NT2/D1 (cell line): ENCODE measurements at places on chromosomes 13 and 19.

DNA sequence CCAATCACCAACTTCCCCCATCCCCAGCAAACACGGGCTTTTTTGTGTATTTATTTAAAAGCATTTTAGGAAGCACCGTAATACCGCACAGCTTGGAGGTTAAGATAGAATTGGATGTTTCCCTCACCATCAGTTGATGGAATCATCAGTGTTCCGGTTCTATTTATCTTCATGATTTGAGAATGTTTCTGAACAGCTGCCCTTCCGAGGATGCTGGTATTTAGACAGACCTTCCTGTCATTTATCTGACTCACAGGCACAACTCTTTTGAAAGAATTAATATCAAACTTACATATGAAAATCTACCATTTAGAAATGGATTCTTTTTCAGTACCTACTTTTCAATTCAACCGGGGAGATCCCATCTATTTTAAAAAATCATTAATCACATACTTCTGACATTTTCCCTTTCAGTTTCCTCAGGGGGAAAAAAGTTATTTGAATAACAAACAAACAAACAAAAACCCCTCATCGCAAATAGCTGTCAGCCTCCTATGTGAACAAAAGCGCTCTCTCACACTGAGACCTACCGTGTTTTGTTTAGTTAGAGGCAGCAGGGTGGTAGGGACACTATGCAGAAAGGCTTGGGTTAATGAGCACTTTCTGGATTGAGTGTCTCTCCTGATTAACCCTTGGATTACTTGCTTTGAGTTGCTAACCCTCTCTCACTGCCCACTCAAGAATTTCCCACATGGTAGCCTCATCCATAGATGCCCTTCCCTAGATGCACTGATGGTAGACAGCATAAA lies 189.3 kb downstream of the TM9SF2 start:
- DNase-seq: no peak

DNA sequence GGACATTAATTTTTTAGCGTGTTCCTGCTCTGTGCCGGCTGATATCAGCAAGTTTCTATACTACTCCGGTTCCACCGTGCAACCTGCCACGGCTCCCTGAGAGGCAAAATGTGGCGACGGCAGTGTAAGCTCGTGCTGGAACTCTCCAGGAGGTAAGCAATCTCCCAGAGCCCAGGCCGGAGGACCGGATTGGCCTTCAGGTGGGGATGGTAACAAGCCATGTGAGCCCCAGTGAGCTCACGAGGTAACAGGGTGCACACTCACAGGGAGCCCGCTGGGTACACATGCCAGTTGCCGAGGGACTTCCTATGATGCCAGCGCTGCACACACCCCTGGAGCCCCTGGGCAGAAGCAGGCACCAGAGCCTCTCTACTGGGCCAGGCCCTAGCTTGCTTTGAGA lies 38.5 kb downstream of the NAXD start:
- no peak for DNase-seq

DNA sequence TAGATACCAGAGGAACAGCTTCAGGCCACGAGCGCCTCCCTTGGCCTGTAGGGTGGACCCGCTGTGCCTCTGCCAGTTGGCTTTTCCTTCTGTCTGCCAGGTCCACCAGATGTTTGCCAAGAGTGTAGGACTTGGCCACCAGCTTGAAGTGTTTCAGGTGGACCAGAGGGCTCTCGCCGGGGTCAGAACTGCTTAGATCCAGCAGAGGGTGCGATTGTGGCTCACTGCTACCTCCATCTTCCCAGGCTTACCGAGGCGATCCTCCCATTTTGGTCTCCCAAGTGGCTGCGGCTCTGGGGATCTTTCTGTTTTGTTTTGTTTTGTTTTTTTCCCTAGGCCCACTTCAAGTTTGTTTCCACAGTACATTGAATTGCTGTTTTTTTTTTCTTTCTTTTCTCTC lies 23.0 kb upstream of the ZNF730 start:
- DNase-seq: no peak

DNA sequence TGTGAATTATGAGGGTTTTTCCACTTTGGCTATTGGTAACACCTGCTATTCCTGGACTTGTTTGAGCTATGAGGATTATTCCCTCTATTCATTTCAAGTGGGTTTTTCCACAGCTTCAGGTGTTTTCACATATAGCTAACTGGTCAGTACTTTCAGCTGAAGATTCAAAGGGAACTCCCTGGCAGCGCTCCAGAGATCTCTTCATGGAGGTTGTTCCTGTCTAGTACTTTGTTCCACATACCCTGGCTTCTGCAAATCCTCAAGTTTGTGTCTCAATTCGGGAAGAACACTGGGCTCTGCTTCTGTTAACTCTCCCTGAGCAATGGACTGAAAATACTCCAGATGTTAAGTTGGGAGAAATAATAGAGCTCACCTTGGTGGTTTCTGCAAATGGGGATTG lies 5.6 kb upstream of the ZNF607 start:
- no peak for DNase-seq
